ENCODE measurements at places on chromosomes 1 and 21.

DNA sequence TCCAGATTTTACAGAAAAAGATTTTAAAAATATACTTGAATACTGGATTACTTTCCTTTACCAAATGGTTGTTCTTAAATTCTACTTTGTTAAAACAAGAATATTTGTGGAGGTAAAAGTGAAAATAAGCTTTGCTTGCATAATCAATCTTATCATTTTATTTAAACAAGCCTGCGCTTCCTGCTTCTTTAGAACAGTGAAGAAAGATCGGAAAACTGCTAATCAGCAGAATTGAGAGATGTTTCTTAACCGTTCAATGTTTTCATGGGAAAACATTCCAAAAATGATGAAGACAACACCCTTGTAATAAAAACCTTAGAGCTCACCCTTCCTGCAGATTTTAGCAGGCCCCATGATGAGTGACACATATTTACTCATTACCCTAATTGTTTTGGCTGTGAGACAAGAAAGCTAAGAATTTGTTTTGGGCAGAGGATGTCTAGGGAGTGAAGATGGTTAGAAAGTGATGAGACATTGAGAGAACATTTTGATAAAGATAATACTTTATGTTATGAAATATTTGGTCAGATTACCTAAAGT, 72.6 kb downstream of the TPR start:
- DNase-seq, result no peak

- peak; percentile 66 for DNase-seq
Observed at GRCh38 chr1:107750364-107750959, 214.5 kb downstream of the VAV3 start.

- DNase-seq, result no peak
Observed at GRCh38 chr1:31421371-31422040, 8.5 kb downstream of the SERINC2 start.

- no peak for DNase-seq
Observed at GRCh38 chr1:53276902-53277281, 38.6 kb upstream of the MAGOH start.

GRCh38 chr1:230971771-230972170, 6.9 kb downstream of the TTC13 start:
- no peak for DNase-seq

DNA sequence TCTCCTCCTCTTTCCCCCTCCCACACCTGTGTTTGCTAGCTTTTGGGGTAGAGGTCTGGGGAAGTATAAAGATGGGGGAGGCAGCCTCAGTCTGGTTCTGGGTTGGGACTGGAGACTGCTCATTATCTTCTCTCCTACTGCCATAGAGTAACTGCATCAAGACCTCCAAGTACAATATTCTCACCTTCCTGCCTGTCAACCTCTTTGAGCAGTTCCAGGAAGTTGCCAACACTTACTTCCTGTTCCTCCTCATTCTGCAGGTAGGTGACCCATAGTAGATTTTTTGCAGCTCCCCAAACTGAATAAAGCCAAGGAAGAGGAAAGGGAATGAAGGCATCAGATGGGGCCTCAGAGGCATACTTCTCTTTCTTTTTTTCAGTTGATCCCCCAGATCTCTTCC, 5.3 kb downstream of the ATP8B2 start:
- no peak for DNase-seq

DNA sequence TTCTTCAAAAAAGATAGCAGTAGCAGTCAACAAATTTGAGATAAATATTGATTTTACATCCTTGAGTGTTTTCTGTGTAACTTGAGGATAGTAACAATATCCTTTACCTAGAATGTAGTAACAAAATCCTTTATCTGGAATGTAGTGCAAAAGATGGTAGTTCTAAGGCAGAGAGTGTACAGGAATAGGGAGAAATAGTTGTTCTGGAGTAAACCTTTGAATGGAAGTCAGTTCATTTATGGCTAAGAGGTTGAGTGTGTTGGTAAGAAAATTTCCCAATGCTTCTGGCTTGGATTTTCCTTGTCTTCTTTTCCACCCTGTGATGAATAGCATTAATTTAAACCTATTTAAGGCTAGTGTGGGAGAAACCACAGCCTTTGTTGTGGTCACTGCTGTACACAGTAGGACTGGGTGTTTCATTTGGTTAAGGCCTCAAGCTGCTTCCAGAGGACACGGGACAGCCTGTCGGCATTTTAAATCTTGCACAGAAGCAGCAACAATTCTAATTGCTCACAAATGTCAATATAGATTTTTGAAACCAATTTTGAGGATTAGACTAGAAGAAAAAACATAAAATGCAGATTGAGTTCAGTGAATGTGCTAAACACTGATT, 11.3 kb downstream of the NFIA start:
- no peak for DNase-seq

- DNase-seq, result peak; percentile 72
Observed at GRCh38 chr1:209248649-209249279, 334.8 kb upstream of the CAMK1G start.

- DNase-seq, result no peak
Observed at GRCh38 chr21:42682661-42683210, 29.3 kb downstream of the PDE9A start.

DNA sequence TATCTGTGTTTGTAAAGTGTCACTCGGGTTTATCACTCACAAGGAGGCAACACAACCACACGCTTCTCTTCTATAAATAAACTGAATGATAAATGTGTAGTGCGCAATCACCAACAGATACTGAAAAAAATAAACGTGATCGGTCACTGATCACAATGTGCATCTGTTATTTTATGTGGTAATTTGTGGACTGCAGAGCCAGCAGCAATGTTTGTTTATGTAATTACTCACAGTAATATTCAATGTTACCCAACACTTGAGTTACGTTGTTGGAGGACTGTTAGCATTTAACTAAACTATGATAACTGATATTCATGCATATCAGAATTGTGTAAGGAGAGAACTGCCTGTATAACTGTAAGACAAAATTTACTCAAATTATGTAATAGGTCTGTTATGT, 129.6 kb downstream of the USH2A start:
- no peak for DNase-seq

Data from HEK293T (cell line).